H9 (cell line): ENCODE measurements at places on chromosomes 4 and X. TPM values are rescaled to one million over a fixed set of nuclear protein-coding genes. Genes with fewer than 3 reads are reported as not detected.

GRCh38 chrX:131792356-131792749 lies 230.7 kb upstream of the STK26 start:
- no peak overlapping the region for H3K4me3 ChIP-seq
- H3K4me1 ChIP-seq: no peaks in the 10 kb centered on the region
- no peak overlapping the region for H3K27ac ChIP-seq
- H3K27me3 ChIP-seq: no peaks in the 10 kb centered on the region

- H3K27ac ChIP-seq: no peak overlapping the region
- no peak overlapping the region for H3K4me3 ChIP-seq
- no peaks in the 10 kb centered on the region for H3K27me3 ChIP-seq
- DNase-seq: no peak
- H3K36me3 ChIP-seq: no peaks in the 10 kb centered on the region
- H3K4me1 ChIP-seq: no peaks in the 10 kb centered on the region
Measured at GRCh38 chr4:73885574-73886267, 16.5 kb downstream of the CXCL1 start.

GRCh38 chrX:21959362-21960051 lies 19.0 kb downstream of the SMS start:
- peaks cover 10% of the 10 kb centered on the region; the same call in 1 of the 2 replicates for H3K4me1 ChIP-seq
- no peak for DNase-seq
- H3K27me3 ChIP-seq: no peaks in the 10 kb centered on the region
- H3K36me3 ChIP-seq: peaks cover 24% of the 10 kb centered on the region
- H3K27ac ChIP-seq: no peak overlapping the region

- H3K4me1 ChIP-seq: no peaks in the 10 kb centered on the region
- no peak for DNase-seq
- no peak overlapping the region for H3K27ac ChIP-seq
- H3K4me3 ChIP-seq: no peak overlapping the region
Measured at GRCh38 chr4:152269448-152270191, 266.3 kb downstream of the FBXW7 start.

The TCEAL3 gene
- 10.3 and 11.1 TPM in 2 replicates for total RNA-seq
